ENCODE measurements at places on chromosomes 7 and 10.
A peak's percentile ranks its signal among the peaks of the same experiment; 100 is the strongest.

DNA sequence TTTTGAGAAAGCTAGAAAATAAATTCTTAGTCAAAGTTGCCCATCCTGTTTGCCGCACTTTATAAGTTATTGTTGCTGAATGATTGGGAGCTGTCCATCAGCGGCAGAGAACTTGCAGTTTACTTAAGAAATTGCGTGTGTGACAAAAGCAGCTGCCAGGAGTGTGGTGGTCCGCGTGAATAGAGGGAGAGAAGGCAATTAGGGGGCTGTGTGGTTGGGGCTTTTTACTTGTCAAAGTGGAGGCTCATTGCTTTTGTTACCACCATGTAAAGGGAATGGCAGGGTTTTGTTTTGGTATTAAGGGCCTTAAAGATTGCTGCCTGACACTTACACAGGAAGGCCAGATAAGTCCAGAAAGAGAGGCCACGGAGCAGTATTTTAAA, 177.8 kb downstream of the TCF7L2 start:
- peaks cover 9% of the 10 kb centered on the region for H3K4me1 ChIP-seq
- H3K36me3 ChIP-seq: no peaks in the 10 kb centered on the region
- no peak overlapping the region for H3K27ac ChIP-seq

- H3K4me1 ChIP-seq: peaks cover 16% of the 10 kb centered on the region
- peaks cover 3% of the 10 kb centered on the region for H3K27me3 ChIP-seq
- peak; percentile 86 for DNase-seq
- H3K36me3 ChIP-seq: no peaks in the 10 kb centered on the region
These were observed 219.2 kb upstream of the ZNF32 start for GRCh38 chr10:43867667-43868565.

- H3K27ac ChIP-seq: peak overlapping the region; percentile 93
- DNase-seq: peak; percentile 89
- H3K4me3 ChIP-seq: no peak overlapping the region
These were observed 784.0 kb downstream of the SUGCT start for GRCh38 chr7:40918701-40919271.

- no peaks in the 10 kb centered on the region for H3K4me1 ChIP-seq
- no peaks in the 10 kb centered on the region for H3K27me3 ChIP-seq
- no peak overlapping the region for H3K4me3 ChIP-seq
- no peak overlapping the region for H3K27ac ChIP-seq
These were observed 1237.3 kb downstream of the XPNPEP1 start for GRCh38 chr10:108685863-108686531.

- H3K27me3 ChIP-seq: peaks cover 4% of the 10 kb centered on the region
- peaks cover 29% of the 10 kb centered on the region for H3K4me1 ChIP-seq
- peak overlapping the region; percentile 45 for H3K4me3 ChIP-seq
- no peaks in the 10 kb centered on the region for H3K36me3 ChIP-seq
- peak; percentile 44 for DNase-seq
These were observed 162.2 kb downstream of the SH3PXD2A start for GRCh38 chr10:103692952-103693811.
